ENCODE measurements at places on chromosomes 4 and X. TPM values are rescaled to one million over a fixed set of nuclear protein-coding genes. Genes with fewer than 3 reads are reported as not detected.

DNA sequence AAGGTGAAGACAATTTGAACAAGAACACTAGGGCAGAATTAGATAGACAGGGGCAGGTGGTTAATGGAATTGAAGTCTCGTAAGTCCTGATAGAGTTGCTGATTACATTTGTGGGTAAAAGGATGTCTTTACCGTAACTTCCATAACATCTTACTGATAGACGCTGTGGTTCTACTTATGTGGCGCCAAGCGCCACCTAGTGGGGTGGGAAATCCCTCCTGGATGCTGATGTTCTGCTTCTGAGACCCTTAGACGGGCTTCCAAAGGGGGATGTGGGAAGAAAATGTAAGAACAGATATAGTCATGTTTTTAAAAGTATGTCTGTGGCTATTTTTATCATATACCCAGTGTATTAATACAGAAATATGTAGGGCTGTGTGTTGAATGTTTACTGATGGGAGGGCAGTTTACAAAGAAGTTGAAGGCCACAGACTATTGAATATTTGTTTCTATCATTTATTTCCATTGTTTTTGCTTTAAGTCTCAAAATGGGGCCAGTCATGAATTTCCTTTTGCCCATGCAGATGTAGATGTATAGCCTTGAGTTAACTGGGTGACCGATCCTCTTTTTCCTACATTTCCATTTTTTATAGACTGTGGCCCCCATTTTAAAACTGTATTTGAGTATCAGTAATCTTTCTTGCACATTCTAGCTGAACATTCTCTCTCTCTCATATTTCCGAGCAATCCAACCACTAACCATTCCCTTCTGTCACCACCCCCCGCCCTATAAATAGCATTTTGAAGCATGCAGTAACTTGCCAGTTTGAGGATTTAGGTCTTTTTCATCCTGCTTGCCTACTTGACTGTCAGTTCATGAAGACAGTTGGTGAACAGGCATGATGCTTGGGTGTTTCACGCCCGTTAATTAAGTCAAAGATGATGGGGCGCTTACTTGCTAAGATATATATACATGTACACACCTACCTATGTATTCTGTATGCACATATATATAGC lies 12.1 kb upstream of the TLR8 start:
- no peaks in the 10 kb centered on the region for H3K36me3 ChIP-seq
- H3K27me3 ChIP-seq, result no peaks in the 10 kb centered on the region
- no peak overlapping the region for H3K4me3 ChIP-seq
- H3K4me1 ChIP-seq, result peaks cover under 1% of the 10 kb centered on the region

- peaks cover 19% of the 10 kb centered on the region for H3K4me1 ChIP-seq
- no peak overlapping the region for H3K27ac ChIP-seq
- DNase-seq, result no peak
- no peak overlapping the region for H3K4me3 ChIP-seq
- H3K36me3 ChIP-seq, result no peaks in the 10 kb centered on the region
- no peaks in the 10 kb centered on the region for H3K27me3 ChIP-seq
Observed at GRCh38 chr4:124642846-124643245, 69.7 kb downstream of the ANKRD50 start.

Gene NRK
- 6.4 TPM for polyA plus RNA-seq

Gene SOX3
- 10.3 TPM for polyA plus RNA-seq

DNA sequence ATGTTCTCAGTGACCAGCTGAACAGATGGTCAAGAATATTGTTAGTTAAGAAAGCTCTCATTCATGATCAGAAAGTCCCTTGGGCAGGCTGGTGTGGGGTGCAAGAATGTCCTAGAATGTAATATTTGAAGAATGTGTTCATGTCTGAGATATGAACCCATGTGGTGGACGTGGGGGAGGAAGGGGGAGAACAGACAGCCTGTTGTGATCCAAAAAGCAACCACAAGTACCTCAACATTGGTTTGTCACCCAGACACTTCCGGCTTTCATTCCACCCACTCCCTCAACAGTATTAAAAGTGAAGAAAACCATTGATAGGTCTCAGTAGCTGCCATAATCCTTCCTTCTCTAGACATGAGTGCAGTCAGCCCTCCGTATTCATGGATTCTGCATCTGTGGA lies 82.2 kb downstream of the MAML3 start:
- no peak overlapping the region for H3K4me3 ChIP-seq
- DNase-seq, result no peak
- no peak overlapping the region for H3K27ac ChIP-seq
- H3K27me3 ChIP-seq, result no peaks in the 10 kb centered on the region
- no peaks in the 10 kb centered on the region for H3K36me3 ChIP-seq
- peaks cover 12% of the 10 kb centered on the region for H3K4me1 ChIP-seq

Gene JADE3
- 4.5 TPM for polyA plus RNA-seq

All from GM23338 (cell line).